Stimulated activated CD4-positive, alpha-beta T cell treated with anti-CD3 and anti-CD28 coated beads, Interleukin-2, amount 100 ng/mL, for 4 hours (primary cell): ENCODE measurements at places on chromosomes 3 and 15.
A peak's percentile ranks its signal among the peaks of the same experiment; 100 is the strongest.

- DNase-seq: no peak
Observed at GRCh38 chr3:111299192-111299615, 227.6 kb downstream of the NECTIN3 start.

DNA sequence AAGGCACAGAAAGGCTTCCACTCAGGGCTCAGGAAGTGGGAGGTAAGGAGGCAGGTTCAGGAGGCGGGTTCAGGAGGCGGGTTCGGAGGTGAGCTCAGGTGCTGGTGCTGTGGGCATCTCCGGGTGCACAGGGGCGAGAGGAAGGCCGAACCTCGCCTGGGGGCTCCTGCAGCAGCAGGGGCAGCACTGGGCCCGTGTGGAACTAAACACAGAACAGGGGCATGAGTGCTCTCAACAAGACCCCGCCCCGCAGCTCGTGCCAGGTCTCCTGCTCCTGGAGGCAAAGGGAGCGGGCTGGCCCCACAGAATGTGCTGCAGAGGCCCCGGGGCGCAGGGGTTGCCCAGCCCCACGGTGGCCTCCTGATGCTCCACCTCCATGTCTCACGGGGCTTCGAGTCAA, 13.7 kb downstream of the ZDHHC19 start:
- DNase-seq: no peak

DNA sequence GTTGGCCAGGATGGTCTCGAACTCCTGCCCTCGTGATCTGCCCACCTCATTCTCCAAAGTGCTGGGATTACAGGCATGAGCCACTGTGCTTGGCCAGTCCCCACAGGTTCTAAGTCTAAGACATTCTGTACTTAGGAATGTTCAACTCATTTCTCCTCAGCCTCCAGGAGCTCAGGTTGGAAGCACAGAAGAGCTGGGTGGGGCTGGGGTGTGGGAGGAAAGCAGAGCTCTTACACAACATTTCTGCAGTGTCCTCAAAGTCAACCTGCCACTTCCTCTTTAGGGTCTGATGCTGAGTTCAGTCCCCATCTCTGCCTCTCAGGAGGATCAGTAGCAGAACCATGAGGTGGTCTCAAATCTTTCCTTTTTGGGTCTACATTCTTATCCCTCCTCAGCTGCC, 75.5 kb downstream of the MRPL46 start:
- no peak for DNase-seq

DNA sequence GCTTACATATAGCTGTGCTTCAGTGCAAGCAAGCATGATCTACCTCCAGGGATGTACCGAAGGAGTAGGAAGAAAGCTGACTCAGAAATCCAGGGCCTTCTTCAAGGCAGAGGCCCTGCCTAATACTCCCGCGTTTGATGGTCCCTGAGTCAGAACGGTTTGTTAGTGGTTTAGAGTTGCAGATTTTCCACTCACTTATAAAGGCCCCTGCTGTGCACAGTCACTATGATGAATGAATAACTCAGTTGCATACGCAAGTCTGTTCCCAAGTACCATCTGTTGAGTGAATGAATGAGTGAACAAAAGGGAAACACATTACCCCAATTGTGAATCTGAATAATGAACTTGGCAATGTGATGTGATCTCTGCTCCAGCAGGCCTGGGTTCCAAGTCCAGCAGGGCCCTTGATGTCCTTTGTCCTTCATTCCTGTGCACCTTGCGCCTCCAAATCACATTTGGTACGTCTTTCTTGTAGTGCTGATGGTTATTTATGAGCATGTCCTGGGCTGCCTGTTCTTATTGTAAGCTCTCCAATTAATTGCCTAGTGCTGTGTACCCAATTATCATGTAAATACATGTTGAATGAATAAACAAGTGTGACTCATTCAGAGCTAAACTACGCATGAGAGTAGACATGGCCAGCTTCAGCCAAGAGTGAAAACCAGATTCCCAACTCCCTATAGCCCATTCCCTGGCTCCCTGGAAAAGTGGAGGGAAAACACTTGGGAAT, 85.3 kb upstream of the LIMD1 start:
- peak; percentile 5 for DNase-seq

DNA sequence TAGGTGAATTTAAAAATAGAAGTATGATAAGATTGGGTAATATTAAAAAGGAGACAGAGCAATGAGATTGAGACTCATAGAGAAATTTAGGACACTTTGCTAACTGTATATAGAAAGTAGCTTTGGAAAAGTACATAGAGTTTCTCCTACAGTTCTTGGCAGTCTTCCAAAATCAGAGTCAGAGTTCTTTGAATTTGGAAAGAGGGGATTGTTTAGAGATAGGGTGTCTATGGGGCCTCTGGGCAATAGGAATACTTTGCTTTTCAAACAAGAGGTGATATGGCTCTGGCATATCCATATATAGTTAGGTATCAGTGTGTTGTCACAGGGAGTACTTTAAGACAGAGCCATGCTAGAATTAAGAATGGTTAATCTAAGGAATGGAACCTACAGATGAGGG, 477.1 kb upstream of the KCNMB2 start:
- DNase-seq: no peak

- DNase-seq: no peak
Observed at GRCh38 chr15:67194171-67195114, 60.0 kb downstream of the AAGAB start.

- no peak for DNase-seq
Observed at GRCh38 chr3:13713396-13713795, 164.5 kb downstream of the FBLN2 start.

GRCh38 chr3:99287876-99288275, 350.5 kb upstream of the COL8A1 start:
- no peak for DNase-seq

DNA sequence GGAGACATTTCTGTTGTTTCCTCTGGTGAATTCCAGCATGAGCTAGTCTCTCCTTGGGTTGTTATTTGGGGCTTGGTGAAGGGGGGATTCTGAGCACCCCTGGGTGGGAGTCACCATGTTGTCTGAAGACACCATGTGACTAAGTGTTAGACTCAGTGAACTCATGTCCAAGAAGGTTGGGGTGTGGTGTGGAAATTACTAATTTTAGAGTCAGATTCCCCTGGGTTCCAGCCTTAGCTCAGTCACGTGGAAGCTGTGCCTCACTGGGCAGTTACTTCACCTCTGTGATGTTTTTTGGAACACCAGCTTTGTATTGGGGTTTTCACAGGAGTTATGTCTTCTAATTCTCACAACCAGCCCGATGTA, 171.5 kb downstream of the RPLP1 start:
- no peak for DNase-seq

- DNase-seq: no peak
Observed at GRCh38 chr3:31748281-31748932, 215.7 kb downstream of the STT3B start.

- DNase-seq: no peak
Observed at GRCh38 chr3:152102410-152102809, 166.3 kb upstream of the MBNL1 start.

- DNase-seq: no peak
Observed at GRCh38 chr3:27560484-27561056, 76.4 kb upstream of the SLC4A7 start.

DNA sequence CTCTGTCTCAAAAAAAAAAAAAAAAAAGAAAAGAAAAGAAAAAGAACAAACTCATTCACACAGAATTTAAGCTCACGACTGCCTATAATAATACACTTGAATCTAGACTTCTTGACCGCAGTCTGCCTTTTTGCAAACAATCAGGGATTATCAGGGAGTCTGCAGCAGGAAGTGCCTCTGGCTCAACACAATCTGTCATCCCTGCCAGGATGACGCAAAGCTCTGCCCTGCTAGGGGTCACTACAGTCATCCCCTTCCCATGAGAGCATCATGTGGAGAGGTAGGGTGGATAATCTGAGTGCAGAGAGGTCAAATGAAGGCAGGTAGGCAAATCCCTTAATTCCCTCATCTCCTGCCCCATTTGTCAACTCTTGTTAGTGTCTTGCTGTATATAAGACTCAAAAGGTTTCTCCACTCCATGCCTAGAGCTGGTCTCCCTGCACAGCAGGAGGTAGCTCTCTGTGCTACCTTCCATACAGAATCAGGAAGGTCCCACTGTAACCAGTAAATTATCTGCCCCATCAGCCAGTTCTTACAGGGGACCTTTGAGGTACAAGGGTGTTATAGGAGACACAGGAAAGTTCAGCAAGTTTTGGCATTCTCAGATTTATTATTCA, 4.2 kb downstream of the UBAP1L start:
- no peak for DNase-seq

DNA sequence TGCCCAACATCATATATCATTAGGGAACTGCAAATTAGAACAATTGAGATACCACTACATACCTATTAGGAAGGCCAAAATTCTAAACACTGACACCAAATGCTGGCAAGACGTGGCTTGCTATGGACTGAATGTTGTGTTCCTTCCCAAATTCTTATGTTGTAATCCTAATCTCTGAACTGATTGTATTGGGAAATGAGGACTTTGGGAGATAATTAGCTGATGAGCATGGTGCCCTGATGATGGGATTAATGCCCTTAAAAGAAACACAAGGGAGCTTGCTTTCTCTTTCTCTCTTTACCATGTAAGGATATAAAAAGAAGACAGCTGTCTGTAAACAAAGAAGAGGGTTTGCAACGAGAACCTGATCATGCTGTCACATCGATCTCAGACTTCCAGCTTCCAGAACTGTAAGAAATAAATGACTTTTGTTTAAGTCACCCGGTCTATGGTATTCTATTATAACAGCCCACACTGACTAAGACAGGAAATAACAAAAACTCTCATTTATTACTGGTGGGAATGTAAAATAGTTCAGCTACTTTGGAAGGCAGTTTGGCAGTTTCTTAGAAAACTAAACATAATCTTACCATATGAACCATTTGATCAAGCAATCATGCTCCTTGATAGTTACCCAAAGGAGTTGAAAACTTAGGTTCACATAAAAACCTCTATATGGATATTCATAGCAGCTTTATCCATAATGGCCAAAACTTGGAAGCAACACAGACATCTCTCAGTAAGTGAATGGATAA, 458.3 kb upstream of the CBLB start:
- DNase-seq: no peak
